Mucosa of descending colon (tissue), 3 donors: ENCODE measurements at places on chromosomes 1 and 21. TPM values are rescaled to one million over a fixed set of nuclear protein-coding genes. Genes with fewer than 3 reads are reported as not detected.

DNA sequence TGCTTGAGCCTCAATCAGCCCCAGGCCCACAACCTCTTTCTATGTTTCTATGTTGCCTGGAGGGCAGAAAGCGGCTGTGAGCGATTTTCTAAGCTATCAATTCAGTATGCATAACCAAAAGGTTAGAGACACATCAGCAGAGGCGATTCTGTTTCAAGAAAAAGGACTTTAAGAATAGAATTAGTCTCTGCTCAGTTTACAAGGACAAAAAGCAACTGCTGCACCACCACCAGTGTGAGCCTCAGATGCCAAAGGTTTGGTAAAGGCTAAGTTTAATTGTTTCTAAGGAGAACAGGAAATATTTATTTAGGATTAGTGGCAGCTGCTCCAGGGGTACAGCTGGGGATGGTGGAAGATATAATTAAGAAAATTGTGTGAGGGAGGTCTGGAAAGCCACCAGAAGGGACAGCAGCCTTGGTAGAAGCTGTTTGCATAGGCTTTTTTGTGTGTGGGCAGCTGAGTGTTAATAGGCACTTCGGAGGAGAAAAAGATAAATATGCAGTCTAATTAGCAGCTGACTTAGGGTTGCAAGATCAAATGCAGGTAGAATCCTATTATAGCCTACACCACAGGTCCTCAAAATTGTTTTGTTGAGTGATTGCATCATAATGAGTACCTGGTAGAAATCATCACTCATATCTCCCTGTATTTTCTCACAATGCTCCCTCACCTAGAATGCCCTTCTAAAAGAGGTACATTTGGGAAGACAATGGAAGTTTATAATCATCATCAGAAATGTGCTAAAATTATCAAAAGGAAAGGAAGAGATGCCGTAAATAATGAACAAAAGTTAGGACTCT is 35.8 kb downstream of the ZC3H11B start:
- no peak for DNase-seq

DNA sequence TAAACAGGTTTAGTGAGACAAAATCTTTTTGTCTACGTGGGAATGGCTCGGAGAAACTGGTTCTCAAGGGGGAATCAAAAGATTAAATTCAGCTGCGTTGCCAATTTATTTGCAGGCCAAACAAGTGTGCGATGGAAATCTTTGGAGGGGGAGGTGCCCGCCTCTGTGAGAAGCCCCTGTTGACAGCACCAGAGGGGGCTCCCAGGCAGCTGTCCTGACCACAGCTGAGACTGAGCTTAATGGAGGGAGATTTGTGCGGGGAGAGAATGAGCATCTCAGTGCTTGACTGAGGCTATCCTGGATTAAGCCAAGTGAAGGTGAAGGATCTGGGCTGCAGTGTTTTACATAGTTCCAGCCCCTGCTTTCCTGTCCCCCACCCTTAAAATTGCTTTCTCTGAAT is 169.7 kb downstream of the ATG4C start:
- no peak for DNase-seq

GRCh38 chr1:155389826-155390225 is 69.1 kb downstream of the RUSC1 start:
- no peak for DNase-seq

DNA sequence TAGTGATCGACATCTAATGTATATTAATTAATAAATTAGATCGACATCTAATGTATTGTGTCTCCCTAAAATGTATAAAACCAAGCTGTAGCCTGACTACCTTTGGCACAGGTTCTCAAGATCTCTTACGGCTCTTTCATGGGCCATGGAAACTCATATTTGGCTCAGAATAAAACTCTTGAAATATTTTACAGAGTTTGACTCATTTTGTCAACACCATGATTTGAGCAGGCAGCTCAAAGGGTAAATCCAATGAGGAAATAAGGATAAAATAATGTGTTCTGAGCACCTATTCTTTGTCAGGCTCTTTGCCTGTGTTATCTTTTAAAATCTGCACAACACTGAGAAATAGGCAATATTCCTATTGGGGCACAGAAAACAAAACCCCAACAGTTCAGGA is 223.4 kb upstream of the DUSP10 start:
- no peak for DNase-seq

DNA sequence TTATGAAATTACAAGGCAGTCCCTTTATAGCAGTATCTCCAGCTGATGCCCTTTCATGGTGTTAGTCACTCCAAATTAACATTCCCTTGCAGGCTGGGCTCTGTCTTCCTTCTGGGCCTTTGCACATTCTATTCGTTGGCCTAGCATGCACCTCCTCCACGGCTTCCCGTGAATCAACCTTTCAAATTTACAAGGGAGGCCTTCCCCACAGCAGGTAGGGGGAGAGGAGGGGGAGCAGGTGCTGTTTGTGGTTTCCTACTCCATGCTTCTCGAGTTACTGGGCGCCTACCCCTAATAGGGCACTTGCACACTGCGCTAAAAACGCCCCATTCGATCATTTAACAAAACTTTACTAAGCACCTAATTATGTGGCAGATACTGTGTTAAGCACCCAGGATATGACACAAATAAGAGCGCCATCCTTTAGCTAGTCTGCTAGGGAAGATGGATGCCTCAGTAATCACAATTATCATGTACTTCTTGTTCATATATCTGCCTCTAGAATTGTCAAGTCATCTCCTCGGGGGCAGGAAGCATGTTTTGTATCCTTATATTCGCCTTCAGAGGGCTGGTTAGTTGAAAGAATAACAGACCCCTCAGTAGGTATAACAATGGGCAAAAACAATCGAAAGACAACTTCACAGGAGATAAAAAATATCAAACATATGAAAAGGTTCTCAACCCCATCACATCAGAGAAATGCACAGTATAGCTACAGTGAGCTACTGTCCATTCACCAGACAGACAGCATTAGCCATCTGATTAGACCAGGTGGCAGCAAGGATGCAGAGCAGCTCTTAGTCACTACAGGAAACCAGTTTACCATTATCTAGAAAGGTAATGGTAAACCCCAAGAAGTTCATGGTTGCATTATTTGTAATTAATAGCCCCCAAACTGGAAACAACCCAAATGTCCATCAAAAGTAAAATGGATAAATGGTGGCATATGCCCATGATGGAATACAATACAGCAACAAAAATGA is 1.7 kb upstream of the ADAR start:
- no peak for DNase-seq

- no peak for DNase-seq
Measured at GRCh38 chr1:210434223-210434622, 105.5 kb downstream of the HHAT start.

Gene C8A
- not detected for total RNA-seq

Gene HFM1
- 1.2 TPM for total RNA-seq

Gene SLAMF6
- 2.4 TPM for total RNA-seq

Gene RIIAD1
- total RNA-seq: not detected
